ENCODE measurements at places on chromosomes 6 and 20. TPM values are rescaled to one million over a fixed set of nuclear protein-coding genes. Genes with fewer than 3 reads are reported as not detected.

Gene CDH22
- 7.9 TPM for total RNA-seq

Gene MEI4
- total RNA-seq = 0.86 TPM

Gene BPI
- total RNA-seq = not detected

Gene NCOA5
- 42.9 TPM for total RNA-seq

Gene MOCS1
- 9.9 TPM for total RNA-seq

Gene ETV7
- total RNA-seq = not detected

Gene EXOC2
- 31.3 TPM for total RNA-seq

Gene GRIK2
- total RNA-seq = 95.5 TPM

Gene ELOVL2
- total RNA-seq = 10.6 TPM

Gene ECT2L
- 2.7 TPM for total RNA-seq

Gene PGC
- not detected for total RNA-seq

Gene OTOR
- not detected for total RNA-seq

Gene OR2H1
- total RNA-seq = not detected

Gene ZNF341
- total RNA-seq = 3.3 TPM

Gene VGLL2
- total RNA-seq = not detected

Gene SOX4
- 269 TPM for total RNA-seq

Gene SPO11
- total RNA-seq = not detected

Gene MDFI
- total RNA-seq = 7.9 TPM

Gene LAMP5
- total RNA-seq = not detected

Gene CTCFL
- total RNA-seq = not detected

Gene SCGN
- 1.2 TPM for total RNA-seq

Gene TREM2
- not detected for total RNA-seq

Gene RRP36
- total RNA-seq = 109 TPM

Gene MYLK2
- total RNA-seq = 0.69 TPM

Gene HSPA12B
- 0.44 TPM for total RNA-seq

Gene MLN
- not detected for total RNA-seq

Gene SIRPB1
- total RNA-seq = not detected

Gene SMPDL3A
- total RNA-seq = 10.0 TPM
